Hematopoietic multipotent progenitor cell (in vitro differentiated cells): ENCODE measurements at places on chromosomes 11 and 22.

DNA sequence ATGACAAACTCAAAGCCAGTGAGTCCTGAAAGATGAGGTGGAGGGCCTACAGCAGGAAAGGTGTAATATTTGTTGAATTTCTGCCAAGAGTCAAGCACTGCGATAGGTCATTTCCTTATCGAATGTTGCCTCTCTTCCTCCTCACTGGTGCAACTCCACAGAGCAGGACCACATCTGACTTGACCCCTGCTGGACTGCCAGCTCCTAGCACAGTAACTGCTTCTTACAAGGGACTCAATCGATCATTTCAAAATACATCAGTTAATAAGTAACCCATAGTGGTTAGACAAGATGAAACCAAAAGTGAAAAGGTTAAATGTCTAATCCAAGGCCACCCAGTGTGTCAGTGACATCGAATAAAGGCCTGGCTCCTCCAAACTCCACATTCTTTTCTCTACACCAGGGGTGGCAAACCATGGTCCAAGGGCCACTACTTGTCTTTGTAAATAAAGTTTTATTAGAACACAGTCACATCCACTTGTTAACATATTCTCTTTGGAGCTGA, 98.5 kb upstream of the CSNK2A3 start:
- DNase-seq: no peak

GRCh38 chr11:84854498-84854880, 772.7 kb downstream of the DLG2 start:
- no peak for DNase-seq

GRCh38 chr11:91257667-91258066, 967.0 kb upstream of the FAT3 start:
- DNase-seq: no peak

GRCh38 chr22:42561856-42562255, 8.1 kb downstream of the SERHL2 start:
- no peak for DNase-seq

DNA sequence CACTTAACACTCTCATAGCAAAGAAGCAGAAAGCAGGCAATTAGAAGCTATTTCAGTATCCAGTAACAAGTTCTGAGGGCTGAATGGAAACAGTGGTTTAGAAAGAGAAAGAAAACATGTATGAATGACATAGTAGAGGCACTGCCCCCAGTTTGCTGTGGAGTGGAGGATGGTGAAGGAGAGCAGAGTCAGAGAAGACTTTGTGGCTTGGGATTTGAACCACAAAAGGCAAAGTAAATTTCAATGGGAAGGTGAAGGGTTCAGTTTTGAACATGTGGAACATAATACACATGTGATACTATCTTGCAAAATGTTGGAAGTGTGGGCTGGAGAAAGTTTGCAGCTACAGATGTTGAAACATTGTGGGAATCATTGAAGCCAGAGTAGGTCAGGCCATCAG, 81.4 kb downstream of the SNX19 start:
- no peak for DNase-seq

DNA sequence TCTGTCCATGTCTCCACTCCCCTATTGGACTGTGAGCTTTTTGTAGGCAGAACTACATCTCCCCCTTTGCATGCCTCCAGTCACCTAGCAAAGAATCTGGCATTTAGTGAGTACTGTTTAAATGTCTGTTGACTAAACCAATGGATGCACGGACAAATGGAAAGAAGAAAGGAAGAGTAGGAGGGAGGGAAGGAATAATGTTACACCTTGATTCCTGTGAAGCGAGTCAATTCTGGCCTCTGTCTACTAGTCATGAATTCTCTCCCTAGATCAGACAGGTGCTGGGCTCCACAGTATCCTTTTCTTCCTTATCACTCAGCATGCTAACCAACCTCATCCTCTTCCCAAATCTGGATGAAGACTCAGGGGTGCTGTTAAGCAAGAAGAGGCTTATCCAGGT, 33.6 kb downstream of the GALNT18 start:
- no peak for DNase-seq

- DNase-seq: no peak
These were observed 57.1 kb upstream of the PPP6R3 start for GRCh38 chr11:68403424-68403823.

DNA sequence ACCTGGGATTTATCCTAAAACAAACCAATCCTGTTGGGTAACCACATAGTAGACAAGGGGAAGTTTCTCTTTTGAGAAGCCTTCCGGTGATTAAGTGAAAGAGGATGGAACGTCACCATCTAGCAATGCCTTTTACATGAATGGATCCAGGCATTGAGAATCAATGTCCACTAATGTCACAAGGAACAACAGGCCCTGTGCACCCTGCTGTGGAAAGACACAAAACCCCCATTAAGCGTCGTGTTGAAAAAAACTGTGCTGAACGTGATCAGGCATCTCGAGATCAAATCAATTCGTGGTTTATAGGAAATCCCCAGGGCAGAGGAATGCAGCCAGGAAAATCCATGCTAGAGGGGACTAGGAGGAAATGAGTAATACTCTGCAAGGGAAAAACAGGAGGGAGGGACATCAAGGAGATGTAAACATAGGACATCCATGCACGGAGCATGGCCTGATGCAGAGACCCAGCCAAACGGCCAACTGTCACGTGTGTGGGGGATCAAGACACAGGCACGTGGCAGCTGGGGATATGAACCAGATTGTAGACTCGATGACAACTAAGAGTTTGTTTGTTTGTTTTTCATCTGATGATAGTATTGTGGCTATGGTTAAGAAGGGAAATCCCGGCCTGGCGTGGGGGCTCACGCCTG, 38.6 kb upstream of the CARS1 start:
- no peak for DNase-seq

DNA sequence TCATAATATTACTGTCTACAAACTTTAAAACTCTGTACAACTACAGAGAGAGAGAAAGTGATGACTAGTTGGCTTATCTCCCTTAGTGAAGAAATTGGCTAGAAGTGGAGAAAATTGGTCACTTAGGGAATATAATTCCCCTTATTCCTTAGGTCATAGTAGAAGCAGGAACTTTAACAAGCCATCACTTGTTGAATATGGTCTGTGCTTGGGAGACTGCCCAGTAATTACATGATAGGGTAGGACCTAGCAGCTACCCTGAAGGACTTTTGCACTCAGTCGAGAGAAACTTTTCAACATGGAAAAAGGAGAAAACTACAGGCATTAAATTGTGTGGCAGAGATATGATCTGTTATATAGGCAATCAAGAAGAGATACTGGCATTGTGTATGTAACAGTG, 576.5 kb upstream of the CCDC90B start:
- no peak for DNase-seq

GRCh38 chr11:134532921-134533421, 120.9 kb upstream of the B3GAT1 start:
- DNase-seq: no peak

DNA sequence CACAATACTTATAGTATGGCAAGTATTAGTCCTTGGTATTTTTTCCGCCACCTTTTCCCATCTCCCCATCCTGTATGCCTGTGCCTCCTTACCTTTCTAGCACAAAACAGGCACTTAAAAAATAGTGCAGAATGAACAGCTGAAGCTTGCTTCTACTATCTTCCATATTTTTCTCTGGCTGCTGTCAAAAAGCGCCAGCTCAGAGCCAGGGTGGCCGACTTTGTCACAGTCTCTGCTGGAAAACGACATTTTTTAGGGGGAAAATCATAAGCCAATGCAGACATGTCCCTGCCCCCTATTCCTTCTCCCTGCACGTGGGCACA, 26.5 kb upstream of the ROBO3 start:
- no peak for DNase-seq

GRCh38 chr11:13868710-13869397, 93.7 kb upstream of the SPON1 start:
- no peak for DNase-seq
